NCI-H510A (cell line): ENCODE measurements at places on chromosomes 6 and 20.

DNA sequence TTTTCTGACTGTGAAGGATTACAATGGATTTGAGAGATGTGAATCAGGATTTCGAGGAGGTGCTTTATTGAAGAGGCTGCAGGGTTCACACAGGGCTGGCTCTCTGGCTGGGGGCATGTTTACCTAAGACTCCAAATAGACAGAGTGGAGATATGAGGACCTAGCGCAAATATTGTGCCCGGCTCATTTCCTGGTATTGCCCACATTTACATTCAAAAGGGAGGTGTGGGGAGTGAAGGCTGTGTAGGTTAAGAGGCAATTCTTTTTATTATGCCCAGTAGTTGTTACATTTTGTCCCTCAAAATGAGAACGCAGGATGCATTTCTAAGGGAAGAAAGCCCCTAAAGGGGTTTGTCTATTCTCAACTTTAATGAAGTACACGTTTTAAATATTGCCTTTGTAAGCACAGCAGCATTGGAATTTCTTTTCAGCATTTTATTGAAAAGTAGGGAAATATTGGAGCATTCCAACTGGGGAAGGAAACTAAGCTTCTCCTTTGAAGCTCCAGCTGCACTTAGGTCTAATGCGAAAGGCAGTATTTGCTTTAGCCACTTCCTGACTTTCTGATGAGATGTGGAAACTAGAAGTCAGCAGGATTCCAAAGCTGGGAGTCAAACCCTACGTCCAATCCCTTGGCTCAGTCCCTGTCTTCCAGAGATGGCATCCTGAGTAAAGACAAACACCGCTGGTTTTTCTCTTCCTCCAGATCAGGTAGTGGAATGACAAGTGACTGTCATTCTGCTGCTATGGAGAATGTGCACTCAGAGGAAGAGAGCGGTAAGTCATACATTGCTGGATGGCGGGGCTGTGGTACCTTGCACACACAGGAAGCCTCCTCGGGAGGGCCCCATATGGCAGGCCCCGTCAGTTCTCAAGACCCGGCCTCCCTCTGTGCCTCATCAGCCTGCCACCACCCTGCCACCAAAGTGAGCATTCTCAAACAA, 70.7 kb downstream of the MYB start:
- DNase-seq: peak; percentile 59

DNA sequence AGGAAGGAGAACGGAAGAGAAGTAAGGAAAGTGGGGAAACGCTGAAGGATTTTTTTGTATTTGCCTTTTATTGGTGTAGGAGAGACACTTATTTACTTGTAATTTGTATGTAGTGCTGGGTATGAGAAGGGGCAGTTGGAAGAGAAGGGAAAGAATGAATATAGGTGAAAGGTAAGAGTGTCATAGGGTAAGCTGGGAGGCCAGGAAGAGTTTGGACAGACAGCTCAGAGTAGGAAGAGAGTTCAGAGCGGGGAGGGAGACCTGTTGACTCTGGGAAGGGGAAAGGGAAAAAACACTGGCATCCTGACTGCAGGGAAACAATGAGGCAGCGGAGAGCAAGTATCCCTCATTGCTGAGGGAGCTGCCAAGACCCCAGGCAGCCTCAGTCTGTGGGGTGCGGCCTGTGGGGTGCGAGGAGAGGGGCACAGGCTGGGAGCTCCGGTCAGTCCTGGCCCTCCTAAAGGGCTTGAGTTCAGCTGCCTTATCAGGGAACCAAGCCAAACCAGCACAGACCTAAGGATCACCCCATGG, 3.1 kb downstream of the TRAF3IP2 start:
- DNase-seq: no peak

GRCh38 chr6:116461932-116462885, 1.0 kb downstream of the CALHM6 start:
- DNase-seq: no peak

GRCh38 chr20:52096117-52096516, 95.5 kb downstream of the ZFP64 start:
- DNase-seq: no peak

DNA sequence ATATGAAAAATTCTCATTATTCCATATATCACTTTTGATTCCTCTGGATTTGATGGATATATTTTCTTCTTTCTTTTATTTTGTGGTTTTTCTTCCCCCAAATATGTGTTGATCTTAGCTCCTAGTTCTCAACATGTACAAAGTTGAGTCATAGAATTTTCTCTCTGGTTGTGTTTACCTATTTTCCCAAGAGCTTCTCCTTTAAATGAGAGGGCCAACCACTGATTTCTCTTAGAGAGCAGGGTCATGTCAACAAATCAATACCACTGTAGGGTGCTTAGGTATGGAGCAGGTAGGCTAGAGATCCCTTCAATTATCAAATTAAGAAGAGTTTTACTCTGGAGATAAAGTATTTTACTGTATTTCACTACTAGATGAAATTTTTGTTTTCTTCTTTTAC, 145.7 kb downstream of the BMP5 start:
- DNase-seq: no peak

- no peak for DNase-seq
Measured at GRCh38 chr6:43817192-43817591, 47.2 kb downstream of the VEGFA start.

GRCh38 chr20:37995856-37996605, 37.2 kb downstream of the TTI1 start:
- peak; percentile 12 for DNase-seq

DNA sequence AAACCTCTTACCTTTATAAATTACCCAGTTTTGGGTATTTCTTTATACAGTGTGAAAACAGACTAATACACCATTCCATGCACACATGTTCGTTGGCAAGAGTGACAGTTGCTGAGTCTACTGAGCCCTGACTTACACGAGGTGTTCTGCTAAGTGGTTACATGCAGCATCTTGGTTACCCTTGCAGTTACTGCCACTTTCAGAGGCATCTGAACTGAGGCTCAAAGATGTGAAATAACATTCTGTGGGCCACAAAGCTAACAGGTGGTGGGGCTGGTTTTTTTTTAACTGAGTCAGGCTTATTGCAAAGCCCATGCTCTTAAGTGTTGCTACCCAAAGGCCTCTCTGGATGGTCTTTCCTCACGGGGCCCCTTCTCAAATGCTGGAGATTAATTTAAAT, 54.4 kb upstream of the GTSF1L start:
- no peak for DNase-seq

DNA sequence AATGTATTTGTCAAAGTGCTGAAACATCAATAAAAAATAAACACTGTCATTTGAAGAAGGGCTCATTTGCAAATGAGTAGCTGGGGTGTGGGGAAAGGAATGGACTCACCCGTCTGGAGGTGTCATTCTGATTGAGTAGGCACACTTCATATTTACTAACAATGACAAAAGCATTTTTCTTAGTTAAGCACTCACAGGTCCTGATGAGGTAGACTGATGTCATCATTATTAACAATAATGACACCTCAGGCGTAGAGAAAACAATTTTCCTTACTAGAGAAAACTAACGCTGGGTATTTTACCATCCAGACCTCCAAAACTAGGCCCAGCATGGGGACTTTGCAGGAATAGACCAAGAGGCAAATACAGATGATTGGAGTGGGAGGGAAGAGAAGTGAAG, 76.0 kb downstream of the UNC5CL start:
- DNase-seq: no peak

- DNase-seq: no peak
Measured at GRCh38 chr6:133964052-133964451, 11.0 kb downstream of the TBPL1 start.

DNA sequence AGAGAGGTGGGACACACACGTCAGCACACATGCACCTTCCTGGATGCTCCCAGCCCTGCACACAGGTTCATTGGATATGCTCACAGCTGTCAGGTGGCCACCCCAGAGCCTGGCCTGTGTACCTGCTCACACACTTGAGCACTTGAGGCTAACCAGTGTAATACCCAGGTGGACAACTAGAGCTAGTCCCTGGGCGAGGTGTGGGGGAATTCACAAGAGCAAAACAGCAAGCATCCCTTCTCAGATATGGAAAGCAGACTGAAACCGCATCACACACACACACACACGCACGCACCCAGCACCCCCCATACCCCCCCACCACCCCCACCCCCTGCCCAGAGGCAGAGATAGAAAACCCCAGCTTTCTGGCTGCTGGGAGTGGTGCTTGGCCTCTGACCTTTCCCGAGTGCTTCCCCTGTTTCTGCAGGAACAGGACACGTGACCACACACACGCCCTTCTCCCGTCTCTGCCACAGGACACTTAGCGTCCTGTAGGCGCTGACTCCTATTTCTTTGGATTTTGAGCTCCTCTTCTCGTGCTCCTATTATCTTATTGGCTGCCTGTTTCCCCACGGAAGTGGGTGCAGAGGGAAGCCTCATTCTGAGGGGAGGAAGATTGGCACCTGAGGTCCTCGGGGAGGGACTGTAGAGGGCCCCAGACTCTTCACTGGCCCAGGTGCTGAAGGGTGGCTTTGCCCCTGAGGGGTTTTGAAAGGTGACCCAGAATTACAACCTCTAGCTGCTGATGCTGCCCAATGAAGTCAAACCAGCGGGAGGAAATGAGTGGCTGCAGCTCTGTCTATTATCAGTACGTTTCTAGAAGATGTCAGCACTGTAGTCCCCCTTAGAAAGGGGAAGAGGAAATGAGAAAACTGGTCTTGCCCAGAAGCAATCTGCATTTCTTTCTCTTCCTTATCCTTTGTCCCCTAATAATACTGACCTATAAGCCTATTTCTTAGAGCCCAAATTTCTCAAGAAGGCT, 65.8 kb downstream of the SYTL3 start:
- no peak for DNase-seq

GRCh38 chr6:157240059-157240959, 83.0 kb downstream of the TMEM242 start:
- DNase-seq: no peak

DNA sequence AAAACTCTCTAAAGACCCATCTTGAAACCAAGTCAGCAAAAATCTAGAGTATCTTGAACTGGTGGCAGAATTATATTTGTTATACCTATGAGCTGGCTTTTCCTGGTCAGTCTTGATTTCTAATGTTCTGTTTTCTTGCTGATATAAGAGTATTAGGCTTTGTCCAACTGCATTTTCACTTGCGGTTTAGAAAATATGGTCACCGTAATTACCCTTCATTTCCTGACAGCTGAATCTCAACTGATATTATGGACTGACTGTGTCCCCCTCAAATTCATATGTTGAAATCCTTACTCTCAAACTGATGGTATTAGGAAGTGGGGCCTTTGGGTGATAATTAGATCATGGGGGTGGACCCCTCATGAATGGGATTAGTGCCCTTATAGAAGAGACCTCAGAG, 72.1 kb downstream of the TXLNB start:
- DNase-seq: no peak

GRCh38 chr6:75428204-75428603, 65.4 kb downstream of the FILIP1 start:
- DNase-seq: no peak

DNA sequence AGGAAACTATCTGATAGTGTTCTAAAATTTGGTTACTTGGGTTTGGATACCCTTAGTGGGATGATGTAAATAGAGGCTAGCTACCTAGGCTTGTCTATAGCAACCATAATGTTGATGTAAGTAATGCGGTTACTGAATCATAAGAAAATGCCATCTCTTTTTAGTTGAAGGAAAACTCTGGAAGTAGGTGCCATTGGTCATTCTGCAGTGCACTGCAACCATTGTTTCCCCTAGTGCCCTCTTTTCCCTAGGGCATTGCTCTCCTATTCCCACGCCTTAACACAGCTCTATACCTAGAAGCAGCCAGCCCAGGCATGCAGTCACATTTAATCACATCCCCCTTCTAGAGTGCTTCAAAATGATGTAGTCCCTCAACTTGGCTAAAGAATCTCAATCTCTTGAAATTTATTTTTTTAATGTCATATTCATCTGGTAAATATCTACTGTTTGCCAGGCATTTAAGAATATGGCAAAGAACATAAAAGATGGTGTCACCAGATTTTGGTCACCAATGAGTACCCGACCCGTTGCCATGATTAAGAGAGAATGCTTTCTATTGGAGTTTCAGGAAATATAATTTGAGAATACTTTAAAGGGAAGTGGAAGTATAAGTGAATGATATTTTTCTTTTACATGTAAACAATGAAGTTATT, 10.4 kb downstream of the LOC128125822 start:
- DNase-seq: no peak

GRCh38 chr6:14946753-14947152, 299.1 kb upstream of the JARID2 start:
- no peak for DNase-seq

GRCh38 chr20:51135926-51136715, 113.2 kb upstream of the KCNG1 start:
- DNase-seq: no peak

- no peak for DNase-seq
Measured at GRCh38 chr20:50194422-50194830, 3.8 kb downstream of the CEBPB start.

DNA sequence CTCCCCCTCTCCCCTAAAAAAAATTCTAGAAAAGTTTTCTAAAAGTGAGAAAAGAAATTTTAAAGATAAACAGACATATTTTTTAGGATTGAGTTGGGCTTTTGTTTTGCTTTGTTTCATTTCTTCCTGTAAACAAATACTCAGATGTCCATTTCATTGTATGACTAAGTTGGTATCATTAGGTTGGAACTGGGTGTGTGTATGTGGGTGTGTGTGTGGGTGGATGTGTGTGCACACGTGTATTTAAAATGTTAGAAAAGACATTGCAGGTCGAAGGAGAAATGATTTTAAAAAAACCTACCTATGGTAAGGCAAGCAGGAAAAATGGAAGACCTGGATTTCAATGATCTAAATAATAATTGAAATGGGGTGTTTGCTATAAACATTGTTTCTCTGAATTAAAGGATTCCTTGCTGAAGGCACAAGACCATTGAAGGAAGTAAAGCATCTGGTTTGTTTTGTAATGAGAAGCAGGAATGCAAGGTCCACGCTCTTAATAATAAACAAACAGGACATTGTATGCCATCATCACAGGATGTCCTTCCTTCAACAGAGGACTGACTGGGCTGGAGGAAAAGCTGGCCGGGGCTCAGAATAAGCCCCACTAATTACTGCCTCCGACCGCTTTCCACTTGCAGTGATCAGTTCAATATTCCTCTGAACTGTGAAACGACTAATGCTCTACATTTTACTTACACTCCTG, 996 bp upstream of the PRDM1 start:
- no peak for DNase-seq

- DNase-seq: no peak
Measured at GRCh38 chr6:7085911-7086310, 21.9 kb upstream of the RREB1 start.

GRCh38 chr6:20605581-20605980, 71.3 kb downstream of the CDKAL1 start:
- DNase-seq: no peak

- no peak for DNase-seq
Measured at GRCh38 chr6:45527210-45527609, 149.5 kb upstream of the SUPT3H start.

GRCh38 chr6:2655844-2656433, 94.8 kb downstream of the MYLK4 start:
- no peak for DNase-seq

- no peak for DNase-seq
Measured at GRCh38 chr6:88532241-88532860, 366.2 kb upstream of the CNR1 start.
